Activated CD4-positive, alpha-beta T cell treated with anti-CD3 and anti-CD28 coated beads, Interleukin-2, amount 10 ng/mL, durations not matched to agents 24 days and 14 days (primary cell): ENCODE measurements at places on chromosomes 4 and X. TPM values are rescaled to one million over a fixed set of nuclear protein-coding genes. Genes with fewer than 3 reads are reported as not detected.

The SPATA18 gene
- total RNA-seq = 0.07 TPM in 1 of 2 replicates, not detected in the other

The FRMPD3 gene
- not detected in 2 replicates for total RNA-seq

The ATP8A1 gene
- 21.8 and 24.3 TPM in 2 replicates for total RNA-seq

The HS6ST2 gene
- total RNA-seq = 0.78 and 1.2 TPM in 2 replicates

The ARAP2 gene
- 45.3 and 45.4 TPM in 2 replicates for total RNA-seq

The LARP7 gene
- 47.6 and 48.5 TPM in 2 replicates for total RNA-seq

The TLR7 gene
- 0.12 and 0.17 TPM in 2 replicates for total RNA-seq

The GJB1 gene
- not detected in 2 replicates for total RNA-seq

The SEC24B gene
- total RNA-seq = 32.5 and 33.6 TPM in 2 replicates

The AFF2 gene
- 0.70 and 1.1 TPM in 2 replicates for total RNA-seq

The NHSL2 gene
- 0.07 and 0.19 TPM in 2 replicates for total RNA-seq

The TCEAL6 gene
- total RNA-seq = not detected in 2 replicates

The HSFX2 gene
- total RNA-seq = 0.28 TPM in 1 of 2 replicates, not detected in the other

The RNF128 gene
- not detected in 2 replicates for total RNA-seq

The MAGED4B gene
- 0.28 and 0.52 TPM in 2 replicates for total RNA-seq

The DRD5 gene
- total RNA-seq = not detected in 2 replicates

The SMIM43 gene
- total RNA-seq = not detected in 2 replicates

The POU3F4 gene
- total RNA-seq = not detected in 2 replicates

The BOD1L1 gene
- total RNA-seq = 38.3 and 41.0 TPM in 2 replicates

The PABPC4L gene
- total RNA-seq = not detected in 2 replicates

The HEPH gene
- total RNA-seq = not detected in 2 replicates

The TREX2 gene
- total RNA-seq = 1.1 and 1.9 TPM in 2 replicates

The ANXA3 gene
- 1.9 TPM in 2 replicates for total RNA-seq

The GPRIN3 gene
- 26.2 and 26.8 TPM in 2 replicates for total RNA-seq

The XAGE2 gene
- total RNA-seq = not detected in 2 replicates

The CTAG1B gene
- not detected in 2 replicates for total RNA-seq

The FAT4 gene
- not detected in 2 replicates for total RNA-seq

The TMPRSS11F gene
- not detected in 2 replicates for total RNA-seq

The HPSE gene
- 17.7 and 19.8 TPM in 2 replicates for total RNA-seq

The RNF175 gene
- total RNA-seq = not detected in 2 replicates

The IRS4 gene
- total RNA-seq = 0.05 and 0.09 TPM in 2 replicates

The WDR17 gene
- total RNA-seq = 1.7 and 2.1 TPM in 2 replicates

The AMER1 gene
- 6.2 and 6.5 TPM in 2 replicates for total RNA-seq
